ENCODE measurements at places on chromosomes 7 and 10.

DNA sequence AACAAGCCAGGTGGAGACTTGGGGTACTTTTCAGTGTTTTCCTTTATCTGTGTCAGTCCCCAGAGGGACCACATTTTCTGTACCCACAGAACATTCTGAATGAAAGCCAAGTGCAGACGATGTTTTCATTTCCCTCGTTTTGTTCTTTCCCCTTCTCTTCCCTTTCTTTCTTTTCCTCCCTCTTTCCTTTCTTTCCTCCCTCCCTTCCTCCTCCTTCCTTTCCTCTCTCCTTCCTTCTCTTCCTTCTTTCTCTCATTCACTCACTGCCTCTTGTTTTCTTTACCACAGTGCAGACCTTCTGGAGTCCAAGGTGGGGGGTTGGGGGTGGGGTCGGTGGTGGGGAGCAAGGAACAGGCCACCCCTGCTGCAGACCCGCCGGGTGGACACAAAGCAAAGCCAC is 141.4 kb upstream of the MKI67 start:
- no peak for DNase-seq

GRCh38 chr10:48251525-48252353 is 22.8 kb downstream of the FRMPD2 start:
- DNase-seq = no peak

DNA sequence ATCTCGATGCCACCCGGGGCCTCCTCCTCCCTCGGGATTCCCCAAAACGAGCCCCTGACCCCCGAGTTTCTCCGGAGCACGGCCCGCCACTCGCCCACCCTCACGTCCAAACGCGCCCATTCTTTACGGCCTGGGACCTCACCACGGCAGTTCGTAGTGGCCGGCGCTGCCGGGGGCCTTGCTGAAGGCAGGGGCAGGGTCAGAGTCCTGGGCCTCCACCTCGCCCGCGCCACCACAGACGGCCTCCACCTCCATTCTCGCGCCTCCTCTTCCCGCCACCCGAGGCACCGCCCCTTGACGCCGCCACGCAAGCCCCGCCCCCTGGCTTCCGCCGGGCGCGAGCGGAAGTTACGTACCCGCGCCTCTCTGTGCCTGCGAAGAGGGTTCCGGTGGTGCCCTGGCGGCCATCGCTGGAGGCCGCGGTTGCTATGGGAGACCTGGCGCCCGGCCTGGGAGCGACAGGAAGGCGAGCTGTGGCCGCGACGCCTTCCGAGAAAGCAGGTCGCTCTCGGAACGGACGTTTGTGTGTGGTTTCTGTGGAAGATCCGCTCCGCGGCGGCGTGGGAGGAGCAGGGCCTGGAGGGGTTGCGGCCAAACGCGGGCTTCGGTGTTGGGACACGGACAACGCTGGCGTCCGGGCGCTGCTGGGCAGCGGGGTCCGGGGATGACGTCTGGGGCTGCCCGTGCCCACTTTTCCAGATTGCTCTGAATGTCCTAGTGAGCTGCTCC is at the start of gene RFC2:
TSS of gene RFC2 (minus strand) at position 271 of the 729 bp plus-strand sequence. CDS start at position 255, 16 bp downstream.
- peak; percentile 99 for DNase-seq

DNA sequence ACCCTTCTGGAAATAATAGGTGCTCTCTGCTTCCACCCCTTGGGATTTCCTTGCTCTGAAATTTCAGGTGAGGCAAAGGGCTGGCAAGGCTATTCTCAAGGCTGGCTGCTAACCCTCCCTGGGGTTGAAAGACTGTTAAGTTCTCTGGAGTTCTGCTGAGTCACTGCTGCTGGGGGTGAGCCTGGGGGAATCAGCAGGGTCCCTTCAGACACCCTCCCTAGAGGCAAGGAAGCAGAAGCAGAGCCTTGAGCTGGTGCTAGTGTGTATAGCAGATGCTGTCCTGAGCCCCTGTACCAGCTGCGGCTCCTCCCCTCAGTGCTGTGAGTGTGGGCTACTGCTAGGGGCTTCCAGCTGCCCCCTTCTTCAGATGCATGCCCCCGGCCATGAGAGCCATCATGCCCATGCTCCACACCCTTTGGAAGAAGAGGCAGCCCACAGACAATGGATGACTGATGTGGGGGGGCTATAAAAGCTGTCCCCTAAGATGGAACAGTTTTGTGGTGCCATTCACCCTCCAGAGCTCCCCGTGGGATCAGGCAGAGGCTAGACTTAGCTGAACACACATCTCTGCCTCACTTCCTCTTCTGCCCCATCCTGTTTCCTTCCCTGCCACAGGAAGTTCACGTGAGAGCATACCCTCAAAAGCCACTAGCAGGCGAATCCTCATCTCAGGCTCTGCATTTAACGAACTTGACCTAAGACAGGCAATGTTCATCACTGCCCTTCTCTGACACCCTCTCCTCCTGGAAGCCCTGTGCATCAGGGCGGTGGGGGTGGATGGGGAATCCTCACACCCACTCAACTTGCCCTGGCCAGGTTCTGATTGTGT is 91.8 kb downstream of the SH3PXD2A start:
- DNase-seq = no peak

- peak; percentile 90 for DNase-seq
Observed at GRCh38 chr7:129224251-129225205, at the start of gene AHCYL2. Gene AHCYL2 (plus strand): TSS chr7:129225030.

GRCh38 chr10:70893227-70894006 is 5.1 kb upstream of the PCBD1 start:
- DNase-seq = no peak

DNA sequence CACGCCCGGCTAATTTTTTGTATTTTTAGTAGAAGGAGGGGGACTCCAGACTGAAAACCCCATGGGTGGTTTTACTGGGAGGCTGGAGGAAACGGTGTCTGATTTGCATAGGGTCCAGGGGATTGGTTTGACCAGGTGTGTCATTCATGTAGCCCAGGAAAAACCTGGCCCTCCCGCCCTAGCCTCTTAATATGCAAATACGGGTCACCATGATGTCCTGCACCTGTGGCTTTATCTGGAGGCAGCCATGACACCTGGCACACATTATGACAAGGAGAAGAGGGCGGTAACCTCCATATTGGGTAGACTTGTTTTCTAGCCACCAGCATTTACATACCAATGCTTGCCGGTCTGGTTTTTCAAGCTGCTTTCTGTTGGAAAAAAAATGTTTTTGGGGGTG is 68.0 kb downstream of the TRIL start:
- DNase-seq = no peak

- no peak for DNase-seq
Observed at GRCh38 chr10:81911328-81911727, 36.3 kb downstream of the NRG3 start.

DNA sequence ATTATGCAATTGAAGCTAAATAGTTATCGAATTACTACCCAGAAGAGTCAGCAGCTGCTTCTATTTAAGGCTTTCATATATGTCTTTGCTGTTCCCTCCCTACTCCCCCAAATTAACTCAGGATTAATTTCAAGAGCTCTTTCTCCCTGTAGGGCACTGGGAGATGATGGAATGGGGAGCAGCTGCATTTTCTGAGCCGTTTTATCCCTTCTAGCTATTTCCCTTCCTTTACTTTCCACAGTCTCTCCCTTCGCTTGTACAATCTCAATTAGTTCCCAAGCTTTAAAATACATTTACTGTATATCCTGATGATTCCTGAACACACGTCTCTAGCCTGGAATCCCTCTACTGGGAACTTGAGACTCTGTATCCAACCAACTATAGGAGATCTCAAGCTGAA is 19.8 kb upstream of the TSPAN12 start:
- DNase-seq = no peak

DNA sequence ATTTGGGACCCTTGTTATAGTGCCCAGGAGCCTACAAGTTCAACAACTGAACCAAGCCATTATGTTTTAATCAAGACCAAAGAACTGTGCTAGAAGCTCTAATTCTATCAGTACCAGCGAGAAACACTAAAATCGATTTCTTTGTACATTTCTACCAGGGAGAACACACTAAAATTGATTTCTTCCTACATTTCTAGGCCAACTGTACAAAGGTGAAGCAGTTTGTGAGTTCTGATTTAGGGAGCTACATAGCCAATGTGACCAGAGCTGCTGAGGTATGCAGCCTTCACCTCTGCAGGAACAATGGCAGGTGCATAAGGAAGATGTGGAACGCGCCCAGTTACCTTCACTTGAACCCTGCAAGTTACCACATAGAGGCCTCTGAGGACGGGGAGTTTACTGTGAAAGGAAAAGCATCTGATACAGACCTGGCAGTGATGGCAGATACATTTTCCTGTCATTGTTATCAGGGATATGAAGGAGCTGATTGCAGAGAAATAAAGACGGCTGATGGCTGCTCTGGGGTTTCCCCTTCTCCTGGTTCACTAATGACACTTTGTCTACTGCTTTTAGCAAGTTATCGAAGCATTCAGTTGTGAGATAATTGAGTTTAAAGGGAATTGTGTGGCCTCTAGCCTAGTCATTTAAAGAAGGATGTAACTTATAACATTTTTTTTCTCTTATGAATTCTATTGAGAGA is 31.7 kb downstream of the HYAL4 start:
- DNase-seq = no peak

DNA sequence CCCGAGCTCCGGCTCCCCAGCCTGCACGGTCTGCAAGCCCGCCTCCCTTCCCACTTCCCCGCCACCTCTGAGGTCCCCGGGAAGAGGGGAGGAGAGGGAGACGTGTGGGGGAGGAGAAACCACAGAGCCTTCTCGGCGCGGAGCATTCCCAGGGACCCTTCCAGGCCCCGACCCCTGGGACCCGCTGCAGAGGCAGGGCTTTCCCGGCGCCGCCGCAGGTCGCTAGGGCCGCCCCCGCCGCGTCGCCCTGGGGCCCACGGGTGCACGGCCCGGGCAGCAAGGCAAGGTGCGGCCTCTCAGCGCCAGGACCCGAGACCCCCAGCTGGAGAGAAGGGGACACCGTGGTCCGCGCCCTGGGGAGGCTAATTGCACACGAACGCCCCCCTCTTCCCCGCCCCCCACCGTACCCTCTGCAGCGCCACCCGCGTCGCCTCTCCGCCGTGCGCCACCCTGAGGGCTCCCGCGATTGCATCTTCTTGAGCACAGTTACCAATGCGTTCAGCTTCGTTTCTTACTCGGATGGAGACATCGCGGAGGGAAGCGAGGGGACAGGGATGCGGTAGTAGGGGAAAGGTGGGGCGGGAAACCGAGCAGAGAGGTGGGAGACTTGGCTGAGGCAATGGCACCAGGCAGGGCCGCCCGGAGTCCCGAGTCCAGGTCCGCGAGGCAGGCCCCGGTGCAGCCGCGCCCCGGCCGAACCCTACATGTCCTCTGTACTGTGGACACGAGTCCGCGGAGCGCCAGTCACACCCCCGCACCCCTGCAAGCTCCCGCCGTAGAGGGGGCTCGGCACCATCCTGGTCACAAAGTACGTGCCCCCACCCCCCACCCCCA is 28.9 kb downstream of the SKIDA1 start:
- peak; percentile 46 for DNase-seq

DNA sequence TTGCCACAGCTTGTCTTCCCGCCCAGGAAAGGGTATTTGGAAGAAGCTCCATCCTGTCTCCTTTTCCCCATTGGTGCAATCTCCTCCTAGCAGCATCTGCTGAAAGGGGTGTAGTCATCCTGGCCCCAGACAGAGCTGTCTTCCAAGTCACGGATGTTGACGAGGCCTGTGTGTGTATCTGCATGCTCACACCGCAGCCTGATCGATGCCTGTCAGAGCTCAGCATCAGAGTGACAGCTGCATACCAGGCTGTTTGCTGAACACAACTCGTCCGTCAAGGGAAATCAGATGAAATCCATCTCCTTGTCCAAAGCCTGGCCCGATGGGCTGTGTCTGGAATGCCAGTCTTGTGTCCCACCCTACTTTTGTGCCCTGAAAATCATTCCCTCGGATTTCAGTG is 21.2 kb upstream of the LRRC4 start:
- DNase-seq = no peak

DNA sequence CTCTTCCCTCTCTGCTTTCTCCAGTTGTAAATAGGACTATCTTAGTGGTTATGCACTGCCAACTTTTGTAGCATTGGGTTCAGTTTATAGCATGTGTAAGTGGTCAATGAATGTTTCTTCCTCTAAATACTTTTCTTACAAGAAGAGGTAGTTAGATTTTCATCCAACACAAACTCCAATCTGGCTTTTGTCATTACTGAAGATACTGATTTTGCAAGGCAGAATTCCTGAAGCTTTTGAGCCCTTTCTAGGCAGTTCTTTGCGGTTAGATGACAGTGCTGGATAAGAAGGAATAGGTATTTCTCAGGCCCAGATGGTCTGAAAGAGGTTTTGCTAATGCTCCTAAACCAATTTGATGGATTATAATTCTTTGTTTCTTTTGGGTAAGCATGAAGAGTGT is 60.5 kb downstream of the BICC1 start:
- no peak for DNase-seq

GRCh38 chr10:13348216-13349017 is at the start of gene SEPHS1:
Gene SEPHS1 (minus strand): TSS chr10:13348293. CDS start chr10:13344950, 3,343 bp downstream.
- DNase-seq = peak; percentile 52

DNA sequence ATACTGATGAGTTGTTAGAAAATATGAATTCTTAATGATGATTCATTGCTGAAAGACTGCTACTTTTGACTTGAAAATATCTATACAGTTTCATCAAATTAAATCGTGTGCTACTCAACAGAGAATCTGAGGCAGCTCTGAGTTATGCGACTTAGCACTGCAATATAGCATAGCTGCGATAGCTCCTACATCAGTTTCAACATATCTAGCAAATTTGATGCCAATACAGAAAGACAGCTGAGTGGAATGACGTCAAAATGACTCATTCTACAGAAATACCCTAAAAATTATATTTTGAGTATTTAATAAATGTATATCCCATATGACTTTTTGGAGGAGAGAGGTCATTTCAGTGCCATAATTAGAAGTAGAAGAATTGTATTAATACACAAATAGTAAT is 1.1 kb upstream of the TARP start:
- DNase-seq = no peak

DNA sequence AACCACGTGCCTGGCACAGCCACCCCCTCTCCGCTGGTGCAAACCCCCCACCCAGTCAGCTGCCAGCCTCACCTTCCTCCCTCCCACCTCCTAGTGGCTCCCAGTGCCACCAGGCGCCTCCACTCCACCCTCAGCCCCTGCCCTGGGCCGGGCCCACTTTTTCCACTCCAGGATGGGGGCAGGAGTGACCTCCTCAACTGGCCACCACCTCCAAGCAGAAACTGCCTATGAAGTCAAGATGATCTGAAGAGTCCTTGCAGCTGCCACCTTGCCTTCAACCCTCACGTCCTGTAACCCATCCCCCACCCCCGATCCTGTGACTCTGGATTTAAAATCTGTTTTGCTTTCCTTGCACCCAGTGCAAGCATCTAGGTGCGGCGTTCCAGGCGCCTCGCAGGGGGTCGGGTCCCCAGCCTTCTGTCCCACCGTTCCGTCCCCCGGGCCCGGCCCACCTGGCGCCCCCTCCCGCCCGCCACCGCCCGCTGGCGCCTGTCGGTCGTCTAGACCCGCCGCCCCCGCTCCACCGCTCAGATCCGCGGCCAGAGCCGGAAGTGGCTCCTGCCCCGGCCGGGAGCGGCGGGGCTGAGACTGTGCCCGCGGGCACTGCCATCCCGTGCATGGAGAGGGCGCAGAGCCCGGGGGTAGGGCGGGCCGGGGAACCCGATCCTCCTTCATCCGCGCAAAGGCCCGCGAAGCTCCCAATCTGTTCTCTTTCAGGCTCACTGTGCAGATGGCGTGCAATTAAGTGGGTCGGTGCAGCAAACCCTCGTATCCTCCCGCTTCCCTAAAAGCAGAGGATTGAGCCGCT is 51.2 kb upstream of the GTF2I start:
- no peak for DNase-seq
